ENCODE measurements at places on chromosomes 11 and 22.
A peak's percentile ranks its signal among the peaks of the same experiment; 100 is the strongest.

GRCh38 chr11:86369668-86370067 is 5.0 kb upstream of the CCDC81 start:
- no peak for DNase-seq

GRCh38 chr11:4049006-4049405 is 45.6 kb upstream of the RRM1 start:
- no peak for DNase-seq

DNA sequence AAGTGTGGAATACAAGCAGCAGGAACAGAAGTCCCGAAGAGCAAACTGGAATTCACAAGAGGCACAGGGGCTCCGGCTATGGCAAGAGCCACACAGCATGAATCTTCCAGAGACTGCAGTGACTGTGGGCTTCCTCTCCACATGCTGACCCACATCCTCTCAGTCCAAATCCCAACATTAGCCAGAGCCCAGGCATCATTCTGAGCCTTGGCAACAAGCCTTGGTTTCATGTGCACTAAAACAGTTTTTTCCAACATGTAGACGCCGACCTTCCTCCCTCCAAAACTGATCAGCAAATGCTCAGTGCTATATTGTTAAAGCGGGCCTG is 91.7 kb upstream of the CSNK2A3 start:
- no peak for DNase-seq

GRCh38 chr22:22753526-22754267 is 109.3 kb downstream of the GGTLC2 start:
- no peak for DNase-seq

DNA sequence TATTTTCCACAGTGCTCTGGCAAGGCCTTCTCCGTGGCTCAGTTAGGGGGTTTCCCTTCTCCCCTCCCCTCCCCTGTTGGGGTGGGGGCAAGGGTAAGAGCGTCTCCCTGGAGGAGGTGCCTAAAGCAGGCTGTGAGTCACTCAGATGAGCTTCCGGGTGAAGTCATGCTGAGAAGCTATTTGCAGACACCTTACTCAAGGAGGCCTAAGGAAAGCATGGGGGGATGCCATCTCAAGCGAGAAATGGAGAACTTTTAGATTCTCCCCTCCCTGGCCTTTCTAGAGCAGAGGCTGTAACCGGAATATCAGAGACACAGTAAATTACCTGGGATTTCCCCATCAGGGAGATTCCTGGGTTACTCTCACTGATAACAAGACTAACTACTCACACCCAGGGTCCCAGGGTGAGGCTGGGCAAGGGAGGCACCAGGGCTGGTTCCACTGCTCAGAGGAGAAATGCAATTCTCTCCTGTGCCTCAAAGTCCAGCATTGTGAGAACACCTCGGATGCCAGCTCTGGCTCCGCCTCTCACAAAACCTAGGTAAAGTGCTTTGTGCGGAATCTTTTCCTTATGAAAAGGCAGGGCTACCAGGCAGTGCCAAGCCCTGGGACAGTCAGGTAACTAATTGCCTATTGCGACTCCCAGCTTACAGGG is 123.6 kb downstream of the ABTB2 start:
- peak; percentile 40 for DNase-seq

DNA sequence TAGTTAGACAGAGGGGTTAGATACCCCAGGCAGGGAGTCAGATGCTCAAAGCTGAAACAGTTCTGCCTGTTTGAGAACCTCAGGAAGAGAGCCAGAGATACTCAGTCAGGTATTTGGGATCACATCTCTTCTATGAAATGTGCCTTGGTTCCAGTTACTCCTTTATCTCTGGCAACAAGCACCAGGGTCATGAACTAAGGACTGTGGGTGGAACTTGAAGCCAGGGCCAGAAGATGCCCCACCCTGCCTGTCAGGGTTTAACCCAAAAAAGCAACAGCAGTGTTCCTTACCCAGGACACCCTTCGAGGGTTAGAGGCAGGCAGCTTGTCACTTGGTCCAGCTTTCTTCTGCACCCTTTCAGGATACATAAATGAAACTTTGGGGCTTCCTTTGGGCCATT is 15.0 kb upstream of the WT1 start:
- DNase-seq: no peak

GRCh38 chr11:131609921-131610320 is 239.5 kb downstream of the NTM start:
- no peak for DNase-seq

- DNase-seq: no peak
These were observed 99.1 kb upstream of the GRAMD1B start for GRCh38 chr11:123330948-123331347.

DNA sequence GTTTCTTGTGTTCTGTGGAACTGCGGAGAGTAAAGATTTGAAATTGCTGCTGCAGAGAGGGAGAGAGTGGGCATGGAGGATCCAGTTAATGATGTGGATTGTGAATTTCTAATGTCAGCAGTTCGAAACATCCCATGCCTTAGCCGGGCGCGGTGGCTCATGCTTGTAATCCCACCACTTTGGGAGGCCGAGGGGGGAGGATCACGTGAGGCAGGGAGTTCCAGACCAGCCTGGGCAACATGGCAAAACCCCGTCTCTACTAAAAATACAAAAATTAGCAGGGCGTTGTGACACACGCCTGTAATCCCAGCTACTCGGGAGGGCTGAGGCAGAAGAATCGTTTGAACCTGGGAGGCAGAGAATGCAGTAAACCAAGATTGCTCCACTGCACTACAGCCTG is 1.1 kb upstream of the CAVIN3 start:
- DNase-seq: no peak

DNA sequence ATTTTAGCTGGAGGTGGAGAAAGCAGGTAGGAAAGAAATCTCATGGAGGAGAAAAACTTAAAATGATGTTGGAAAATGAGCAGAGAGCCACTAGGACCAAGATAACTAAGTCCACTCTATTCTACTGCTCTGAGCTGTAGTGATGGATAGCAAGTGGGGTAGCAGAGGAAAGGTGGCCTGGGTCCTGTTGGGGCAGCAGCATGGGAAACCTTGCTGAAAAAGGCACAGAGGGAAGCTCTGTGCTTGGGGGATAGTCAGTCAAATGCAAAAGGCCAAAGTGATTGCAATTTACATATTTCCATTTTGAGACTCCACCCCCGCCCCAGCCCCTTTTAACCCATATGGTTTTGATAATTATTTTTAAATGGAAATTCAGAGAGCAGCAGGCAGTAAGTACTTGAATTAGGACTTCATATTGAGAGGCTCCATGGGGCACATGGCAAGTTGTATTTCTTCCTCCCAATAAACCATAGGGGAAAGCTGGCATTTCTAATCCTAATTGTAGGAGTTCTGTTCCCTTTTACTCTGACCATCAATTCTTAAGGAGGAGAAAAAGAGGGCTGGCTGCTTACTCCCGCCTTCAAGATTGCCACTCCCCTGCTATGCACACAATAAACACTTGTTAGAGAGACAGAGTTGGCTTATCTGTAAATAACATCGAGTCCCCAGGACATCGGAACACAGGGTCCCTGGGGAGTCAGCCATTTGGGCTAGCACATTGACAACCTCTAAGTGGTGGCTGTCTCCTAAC is 1341.5 kb upstream of the TENM4 start:
- no peak for DNase-seq

GRCh38 chr11:32116668-32117067 is 25.8 kb downstream of the RCN1 start:
- DNase-seq: no peak

DNA sequence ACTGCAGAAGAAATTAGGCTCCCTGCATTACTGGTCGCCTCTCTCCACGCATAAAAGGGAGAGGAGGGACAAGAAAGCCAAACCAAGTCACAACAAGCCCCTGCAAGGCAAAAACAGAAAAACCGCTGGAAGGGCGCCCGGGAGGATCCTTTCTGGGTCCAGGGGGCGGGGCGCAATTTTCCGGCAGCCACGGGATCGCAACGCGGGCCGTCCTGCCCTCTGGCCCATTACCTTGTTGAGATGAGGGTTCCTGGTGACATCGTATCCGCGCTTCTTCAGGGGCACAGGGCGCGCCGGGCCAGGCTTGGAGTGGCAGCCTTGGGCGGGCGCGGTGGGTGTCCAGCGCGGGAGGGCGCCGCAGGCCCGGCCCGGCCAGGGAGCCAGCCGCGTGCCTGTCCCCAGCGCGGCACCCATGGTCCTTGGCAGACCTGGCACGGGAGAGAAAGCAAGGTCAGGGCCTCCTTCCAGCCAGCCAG is 847 bp downstream of the ME3 start:
- no peak for DNase-seq

- DNase-seq: no peak
These were observed 60.7 kb upstream of the ADORA2A start for GRCh38 chr22:24366701-24367100.

GRCh38 chr22:36156515-36157419 is 3.8 kb downstream of the APOL3 start:
- peak; percentile 36 for DNase-seq

DNA sequence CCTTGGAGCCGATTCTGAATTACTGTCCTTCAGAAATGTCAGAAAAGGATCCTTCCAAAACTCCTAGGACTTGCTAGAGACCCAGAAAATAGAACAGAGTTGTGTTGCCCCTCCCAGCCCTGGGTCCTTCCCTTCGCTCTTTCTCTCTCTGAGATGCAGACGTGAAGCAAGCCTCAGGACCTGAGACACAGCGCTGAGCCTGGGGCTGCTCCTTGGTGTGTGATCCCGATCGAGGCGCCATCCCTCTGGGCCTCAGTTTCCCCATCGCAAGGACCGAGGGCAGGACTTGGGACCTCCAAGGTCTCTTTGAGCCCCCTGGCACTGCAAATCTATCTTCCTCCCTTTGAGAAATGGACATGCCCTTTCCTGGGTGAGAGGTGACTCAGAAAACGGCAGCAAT is 533.5 kb downstream of the TBC1D22A start:
- DNase-seq: no peak

Measured in T1000 (cell line).